Endothelial cell of umbilical vein (primary cell): ENCODE measurements at places on chromosomes 4 and X. TPM values are rescaled to one million over a fixed set of nuclear protein-coding genes. Genes with fewer than 3 reads are reported as not detected.

DNA sequence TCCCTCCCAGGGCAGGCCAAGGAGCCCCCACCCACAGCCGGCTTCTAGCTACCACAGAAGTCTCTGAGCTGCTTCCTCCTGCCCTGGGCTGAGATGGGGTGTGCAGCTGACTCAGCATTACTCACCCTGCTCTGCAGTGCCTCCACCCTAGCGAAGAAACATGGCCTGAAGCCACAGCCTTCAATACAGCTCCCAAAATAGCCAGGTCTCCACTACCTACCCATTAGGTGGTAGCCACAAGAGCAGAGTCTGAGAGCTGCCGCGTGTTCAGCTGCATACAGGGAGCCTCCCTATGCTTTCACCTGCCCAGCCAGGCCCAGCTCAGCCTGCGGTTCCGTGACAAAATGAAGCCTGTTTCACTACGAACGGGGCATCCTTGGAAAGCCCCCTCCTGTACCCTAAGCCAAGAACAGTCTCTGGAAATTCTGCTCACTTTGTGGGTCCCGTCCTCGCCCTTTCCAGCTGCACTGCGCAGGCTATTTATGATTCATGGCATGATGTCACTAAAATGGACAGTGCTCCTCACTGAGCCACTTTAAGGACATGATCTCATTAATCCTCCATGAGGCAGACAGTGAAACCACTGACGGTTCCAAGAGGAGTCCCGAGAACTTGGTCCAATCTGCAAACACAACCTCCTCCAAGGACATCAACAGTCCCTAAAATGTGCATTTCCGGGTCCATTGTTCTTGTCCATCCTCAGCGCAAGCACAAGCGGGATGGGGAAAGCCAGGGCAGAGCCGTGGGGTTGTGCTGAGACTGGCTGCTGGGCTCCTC, 20.2 kb downstream of the WDR1 start:
- no peaks in the 10 kb centered on the region for H3K27me3 ChIP-seq
- no peak overlapping the region for H3K4me3 ChIP-seq
- DNase-seq = peak; percentile 71
- H3K27ac ChIP-seq = peak overlapping the region; percentile 79
- peaks cover 31% of the 10 kb centered on the region for H3K36me3 ChIP-seq

- no peaks in the 10 kb centered on the region for H3K36me3 ChIP-seq
- H3K27me3 ChIP-seq = peaks cover 5% of the 10 kb centered on the region
- no peaks in the 10 kb centered on the region for H3K4me1 ChIP-seq
- H3K27ac ChIP-seq = no peak overlapping the region
- H3K4me3 ChIP-seq = no peak overlapping the region
Measured at GRCh38 chr4:152039691-152040090, 278.9 kb upstream of the GATB start.

DNA sequence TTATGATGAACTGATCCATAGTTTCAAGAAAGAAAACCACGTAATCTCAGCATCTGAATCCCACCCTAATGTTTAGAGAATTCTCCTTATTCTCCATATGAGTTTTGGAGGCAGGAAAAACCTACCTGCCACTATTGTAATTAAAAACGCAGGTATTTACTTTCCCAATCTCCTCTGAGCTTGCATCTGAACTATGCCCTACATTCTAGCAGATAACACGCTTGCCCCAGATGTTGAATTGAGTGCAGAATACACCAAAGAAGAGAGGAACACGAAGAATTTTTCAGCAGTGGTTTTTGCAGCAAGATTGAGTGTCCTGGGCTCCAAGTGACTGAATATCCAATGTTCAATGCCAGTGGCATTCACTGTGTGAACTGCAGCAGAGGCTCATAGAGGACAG, 182.4 kb downstream of the COX18 start:
- H3K4me1 ChIP-seq = no peaks in the 10 kb centered on the region
- no peaks in the 10 kb centered on the region for H3K27me3 ChIP-seq
- no peak overlapping the region for H3K4me3 ChIP-seq
- no peak for DNase-seq

DNA sequence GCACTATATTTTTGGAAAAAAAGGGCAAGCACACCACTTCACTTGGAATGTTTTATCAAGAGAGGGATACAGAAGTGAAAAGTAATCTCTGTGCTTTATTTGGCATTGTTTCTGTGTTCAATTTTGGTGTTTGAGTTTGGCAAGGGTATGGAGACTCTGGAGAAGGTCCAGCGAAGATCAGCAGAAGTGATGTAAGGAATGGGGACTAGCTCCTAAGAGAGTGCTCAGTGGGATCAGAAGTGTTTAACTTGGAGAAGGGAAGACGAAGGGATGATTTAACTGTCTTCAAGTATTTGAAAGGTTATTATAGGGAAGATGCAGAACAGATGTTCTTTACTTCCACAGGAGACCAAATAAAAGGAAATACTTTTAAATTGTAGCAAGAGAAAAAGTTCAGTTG, 74.3 kb downstream of the CFAP299 start:
- no peak overlapping the region for H3K27ac ChIP-seq
- no peaks in the 10 kb centered on the region for H3K27me3 ChIP-seq
- DNase-seq = no peak
- H3K4me3 ChIP-seq = no peak overlapping the region
- H3K4me1 ChIP-seq = no peaks in the 10 kb centered on the region

GRCh38 chr4:138639018-138639741, 376.4 kb upstream of the NOCT start:
- no peak overlapping the region for H3K27ac ChIP-seq
- no peak overlapping the region for H3K4me3 ChIP-seq

- peaks cover 20% of the 10 kb centered on the region for H3K27me3 ChIP-seq
- no peak within 1 kb of the TSS for H3K27ac ChIP-seq
- peak within 1 kb of the TSS; percentile 12 for H3K4me3 ChIP-seq
Measured at GRCh38 chrX:104254442-104255115, at the start of gene ESX1. Gene ESX1 (minus strand): TSS chrX:104254933. CDS start chrX:104254849, 84 bp downstream.

GRCh38 chr4:143424276-143424675, 87.6 kb downstream of the GAB1 start:
- H3K4me1 ChIP-seq = no peaks in the 10 kb centered on the region
- H3K27me3 ChIP-seq = no peaks in the 10 kb centered on the region
- peaks cover 4% of the 10 kb centered on the region for H3K36me3 ChIP-seq
- H3K27ac ChIP-seq = no peak overlapping the region
- H3K4me3 ChIP-seq = no peak overlapping the region

DNA sequence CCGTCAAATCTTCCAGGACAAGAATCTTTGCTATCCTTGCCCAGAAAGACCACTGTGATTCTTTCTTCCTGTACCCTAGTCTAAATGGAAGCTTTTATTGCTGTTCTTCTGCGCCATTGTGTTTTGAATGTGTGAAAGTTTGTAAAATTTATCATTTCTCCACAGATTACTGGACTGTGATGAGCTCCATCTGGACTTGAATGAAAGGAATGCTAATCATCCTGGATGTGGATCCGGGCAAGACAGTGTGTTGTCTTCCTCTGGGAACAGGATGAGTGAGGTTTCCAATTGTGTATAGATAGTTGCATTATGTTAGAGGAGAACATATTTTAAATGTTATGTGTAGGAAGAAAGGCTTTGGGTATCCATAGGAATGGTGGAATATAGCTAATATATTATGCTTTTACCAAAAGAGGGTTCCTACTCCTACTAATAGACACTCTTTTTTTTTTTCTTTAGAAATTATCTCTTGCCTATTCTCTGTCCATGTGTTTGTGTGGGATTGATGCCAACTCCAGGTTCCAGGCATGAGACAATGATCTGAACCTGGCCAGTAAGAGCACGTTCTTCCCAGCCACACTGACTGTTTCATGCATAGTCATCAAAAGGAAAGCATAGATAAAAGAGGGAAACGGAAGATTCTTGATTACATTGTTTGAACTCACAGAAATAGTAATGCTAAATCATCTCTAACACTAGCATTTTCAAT, 803.6 kb upstream of the ADGRL3 start:
- H3K27me3 ChIP-seq = no peaks in the 10 kb centered on the region
- no peak overlapping the region for H3K4me3 ChIP-seq
- H3K4me1 ChIP-seq = no peaks in the 10 kb centered on the region

DNA sequence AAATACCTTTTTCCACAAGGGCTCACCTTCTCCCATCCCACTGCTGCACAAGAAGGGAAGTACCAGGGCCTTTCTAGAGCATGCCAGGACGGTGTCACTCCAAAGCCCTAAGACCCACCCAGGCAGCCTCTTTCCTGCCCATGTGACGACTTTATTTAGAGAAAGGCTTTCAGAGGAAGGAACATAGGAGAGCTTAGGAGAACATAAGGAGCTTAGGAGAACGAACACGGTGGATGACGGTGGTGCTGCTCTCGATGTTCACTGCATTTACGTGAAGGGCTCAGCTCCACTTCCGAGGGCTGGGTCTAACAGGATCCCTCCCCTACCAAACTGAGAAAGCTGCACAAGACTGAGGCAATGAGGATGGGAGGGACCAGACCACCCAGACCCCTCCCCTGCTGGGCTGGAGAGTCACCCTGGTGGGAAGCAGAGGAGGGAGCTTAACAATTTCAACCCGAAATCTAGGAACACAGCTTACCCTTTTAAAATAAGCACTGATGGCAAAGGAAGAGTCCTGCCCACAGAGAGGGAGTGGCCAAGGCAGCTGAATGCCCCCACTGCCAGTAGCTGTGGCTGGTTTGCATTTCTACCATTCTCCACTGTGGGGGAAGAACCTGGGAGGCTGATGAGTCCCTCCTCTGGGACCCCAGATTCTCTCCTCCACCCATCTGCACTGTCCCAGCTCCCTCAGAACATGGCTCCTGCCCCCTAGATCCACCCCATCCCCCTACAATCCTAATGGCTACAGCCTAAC, 29.8 kb downstream of the ZFYVE28 start:
- H3K27ac ChIP-seq = no peak overlapping the region
- H3K36me3 ChIP-seq = no peaks in the 10 kb centered on the region
- DNase-seq = no peak
- H3K4me1 ChIP-seq = no peaks in the 10 kb centered on the region
- H3K27me3 ChIP-seq = no peaks in the 10 kb centered on the region
- no peak overlapping the region for H3K4me3 ChIP-seq

DNA sequence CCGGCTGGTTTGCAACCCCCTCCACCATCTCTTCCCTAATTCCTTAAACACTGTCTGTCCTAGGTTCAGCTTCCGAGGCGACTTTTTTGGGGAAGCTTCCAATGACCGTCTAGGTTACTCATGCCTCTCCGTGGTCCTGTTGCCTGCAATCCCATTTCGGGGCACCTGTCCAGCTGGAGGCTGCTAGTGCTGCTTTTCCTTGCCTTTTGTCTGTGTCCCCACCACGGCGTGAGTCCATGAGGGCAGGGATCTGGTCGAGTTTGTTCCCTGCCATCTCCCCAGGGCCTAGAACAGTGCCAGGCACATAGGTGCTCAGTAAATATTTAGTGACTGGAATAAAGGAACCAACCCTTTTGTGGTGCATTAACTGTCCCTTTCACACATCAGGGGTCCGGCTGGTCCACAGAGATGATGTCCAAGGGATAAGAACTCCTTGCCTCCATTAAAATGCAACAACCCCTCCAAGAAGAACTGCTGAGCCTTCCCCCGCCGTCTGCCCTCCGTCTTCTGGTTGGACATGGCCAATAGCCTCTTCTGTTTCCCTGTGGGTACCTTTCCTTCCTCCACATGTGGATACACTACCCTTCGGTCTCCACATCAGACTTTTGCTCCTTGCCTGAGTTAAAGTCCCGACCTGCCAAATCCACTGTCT, 5.7 kb upstream of the SORCS2 start:
- no peak for DNase-seq
- H3K27ac ChIP-seq = no peak overlapping the region
- no peak overlapping the region for H3K4me3 ChIP-seq
- H3K27me3 ChIP-seq = peaks cover 9% of the 10 kb centered on the region
- no peaks in the 10 kb centered on the region for H3K4me1 ChIP-seq

GRCh38 chrX:75989806-75990590, 182.9 kb upstream of the PBDC1 start:
- DNase-seq = no peak
- no peaks in the 10 kb centered on the region for H3K36me3 ChIP-seq
- no peak overlapping the region for H3K4me3 ChIP-seq
- H3K4me1 ChIP-seq = no peaks in the 10 kb centered on the region
- H3K27ac ChIP-seq = no peak overlapping the region

DNA sequence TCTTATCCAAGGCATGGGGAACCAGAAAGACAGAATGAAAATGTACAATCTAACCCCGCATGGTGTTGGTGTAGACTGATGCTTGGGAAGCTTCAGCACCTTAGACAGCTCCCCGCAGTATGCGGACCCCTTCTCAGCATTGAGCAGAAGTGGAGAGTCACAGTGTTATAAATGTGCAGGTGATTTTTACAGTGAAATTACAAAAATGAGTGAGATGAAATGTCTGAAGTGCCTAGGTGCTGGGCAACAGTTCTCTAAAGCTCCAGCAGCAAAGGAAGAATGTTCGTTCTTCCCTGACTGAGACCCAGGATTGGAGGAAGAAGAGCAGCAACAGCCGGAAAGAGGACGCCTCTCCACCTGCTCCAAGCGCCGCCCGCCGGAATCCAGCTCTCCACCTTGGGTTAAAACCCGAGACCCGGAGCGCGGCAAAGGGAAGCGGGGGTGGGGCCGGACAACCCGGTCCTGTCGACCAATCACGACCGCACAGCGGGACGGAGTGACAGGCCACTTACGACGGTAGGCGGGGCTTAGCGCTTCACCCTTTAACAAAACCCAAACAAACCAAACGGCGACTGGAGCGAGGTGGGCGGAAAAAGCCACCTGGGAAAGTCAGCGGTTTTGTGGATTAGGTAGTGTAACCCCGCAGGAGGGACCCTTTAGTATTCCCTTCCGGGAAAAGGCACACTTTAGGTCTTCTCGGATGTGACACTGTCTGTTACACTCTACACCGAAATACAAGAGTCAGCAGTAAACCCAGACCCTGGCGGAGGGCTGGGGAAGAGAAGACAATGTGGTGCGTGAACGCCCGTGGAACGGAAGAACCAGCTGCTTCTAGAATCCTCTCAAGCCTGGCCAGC, at the start of gene GLRA3:
Gene GLRA3 (minus strand): TSS at position 403 of the 857 bp plus-strand sequence. CDS start 436 bp downstream, outside the sequence.
- no peak within 1 kb of the TSS for H3K27ac ChIP-seq
- no peaks in the 10 kb centered on the region for H3K36me3 ChIP-seq
- no peak within 1 kb of the TSS for H3K4me3 ChIP-seq
- no peaks in the 10 kb centered on the region for H3K27me3 ChIP-seq
- DNase-seq = no peak

- DNase-seq = no peak
- H3K4me3 ChIP-seq = no peak overlapping the region
- no peaks in the 10 kb centered on the region for H3K27me3 ChIP-seq
- no peak overlapping the region for H3K27ac ChIP-seq
Measured at GRCh38 chrX:1546691-1547251, 9.8 kb upstream of the P2RY8 start.

DNA sequence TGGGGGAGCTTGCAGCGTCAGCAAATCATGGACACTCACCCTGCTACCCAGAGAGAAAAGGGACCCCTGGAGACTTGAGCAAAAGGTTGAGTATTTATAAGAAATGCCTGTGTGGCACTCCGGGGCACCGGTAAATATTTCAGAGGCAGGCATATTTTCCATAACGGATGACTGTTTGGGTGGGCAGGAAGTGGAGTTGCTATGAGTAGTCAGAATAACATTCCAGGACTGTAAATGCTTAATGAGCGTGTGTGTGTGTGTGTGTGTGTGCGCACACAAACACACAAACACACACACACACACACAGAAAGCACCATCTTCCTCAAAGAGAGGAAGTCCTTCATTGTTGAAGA, 74.6 kb downstream of the MXRA5 start:
- peaks cover 20% of the 10 kb centered on the region for H3K4me1 ChIP-seq
- no peaks in the 10 kb centered on the region for H3K27me3 ChIP-seq
- peak overlapping the region; percentile 3 for H3K4me3 ChIP-seq

- no peaks in the 10 kb centered on the region for H3K4me1 ChIP-seq
- no peaks in the 10 kb centered on the region for H3K36me3 ChIP-seq
- no peak overlapping the region for H3K4me3 ChIP-seq
- DNase-seq = peak; percentile 30
- H3K27me3 ChIP-seq = no peaks in the 10 kb centered on the region
Measured at GRCh38 chrX:40845331-40845911, 110.1 kb upstream of the MED14 start.

Gene TMEM255A
- polyA plus RNA-seq = not detected in 2 replicates

Gene ARMCX4
- 3.8 and 4.7 TPM in 2 replicates for polyA plus RNA-seq

Gene CACNA1F
- not detected in 2 replicates for polyA plus RNA-seq

Gene C4orf46
- polyA plus RNA-seq = 7.5 and 9.4 TPM in 2 replicates

Gene WAS
- polyA plus RNA-seq = not detected in 2 replicates

Gene HOPX
- 2.3 and 3.8 TPM in 2 replicates for polyA plus RNA-seq

Gene GRIA3
- polyA plus RNA-seq = 0.05 TPM in 1 of 2 replicates, not detected in the other
